ENCODE measurements at places on chromosomes 4 and X.

DNA sequence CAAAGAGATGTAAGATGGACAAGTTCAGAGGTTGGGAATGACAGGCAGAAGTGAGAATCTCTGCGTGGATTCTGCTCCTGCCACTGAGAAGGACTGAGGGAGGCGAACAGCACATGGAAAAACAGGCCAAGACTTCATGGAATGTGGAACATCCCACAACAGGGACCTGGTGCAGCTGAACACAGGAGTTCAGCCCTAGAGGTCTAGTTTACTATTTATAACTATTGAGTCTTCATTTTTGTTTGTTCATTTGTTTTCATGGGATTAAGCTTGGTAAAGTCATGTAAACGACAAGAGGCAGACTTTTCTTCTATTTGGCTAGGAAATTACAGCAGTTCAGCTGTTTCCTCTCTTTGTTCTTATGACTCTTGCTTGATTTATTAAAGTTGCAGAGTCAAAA is 234.5 kb downstream of the MAML3 start:
- DNase-seq = no peak

GRCh38 chrX:19440713-19441112 is 74.6 kb downstream of the MAP3K15 start:
- DNase-seq = no peak

GRCh38 chr4:155608225-155608885 is 58.3 kb upstream of the GUCY1A1 start:
- no peak for DNase-seq

DNA sequence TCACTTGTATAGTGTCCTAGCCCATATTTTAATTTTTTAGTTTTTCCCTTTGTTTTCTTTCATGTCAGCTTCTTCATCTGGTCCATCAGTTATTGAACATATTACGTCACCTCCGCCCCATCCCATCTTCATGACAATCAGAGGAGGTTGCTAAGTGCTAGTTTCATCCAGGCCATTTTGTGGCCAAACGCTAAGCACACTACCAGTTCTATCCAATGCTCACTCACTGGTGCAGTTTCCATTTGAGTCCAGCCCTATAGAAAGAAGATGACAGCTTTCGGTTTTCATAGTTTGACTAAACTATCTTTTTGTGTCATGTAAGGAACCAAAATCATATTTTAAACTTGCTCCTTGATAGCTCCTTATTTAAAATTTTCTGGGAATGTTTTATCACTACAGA is 304.2 kb downstream of the TENM3 start:
- no peak for DNase-seq

DNA sequence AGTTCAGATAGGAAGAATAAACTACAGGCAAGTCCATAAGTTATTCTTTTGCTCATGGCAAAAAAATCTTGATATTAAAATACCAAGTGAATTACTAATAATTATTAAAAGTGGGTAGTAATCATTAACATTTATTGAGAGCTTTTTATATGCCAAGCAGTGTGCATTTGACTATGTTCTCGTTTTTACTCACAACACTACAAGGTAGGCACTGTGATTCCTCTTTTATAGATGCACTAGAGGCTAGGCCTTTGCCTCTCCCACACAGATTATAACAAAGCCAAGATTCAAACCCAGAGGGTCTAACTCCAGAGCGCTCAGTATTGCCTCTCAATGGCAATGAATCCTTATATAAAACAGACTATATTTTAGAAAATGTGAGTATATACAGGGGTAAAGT is 254.2 kb downstream of the NAF1 start:
- no peak for DNase-seq

DNA sequence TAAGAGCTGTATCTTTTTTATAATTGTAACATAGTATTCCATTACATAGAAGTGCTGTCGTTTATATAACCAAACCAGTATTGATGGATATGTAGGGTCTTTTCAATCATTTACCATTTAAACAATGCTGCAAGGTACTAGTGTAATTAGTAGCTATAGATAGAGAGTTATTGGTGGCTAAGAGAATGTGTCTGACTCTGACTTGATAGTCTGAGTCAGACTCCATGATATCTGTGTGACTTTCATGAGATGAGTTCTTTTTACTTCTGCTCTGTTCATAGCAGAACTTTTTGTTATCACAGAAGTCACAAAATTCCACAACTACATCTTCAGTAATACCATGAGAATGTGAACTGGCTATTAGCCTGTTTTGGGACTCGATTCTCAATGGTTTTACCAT is 150.6 kb downstream of the FHIP1A start:
- no peak for DNase-seq

GRCh38 chr4:24179201-24179840 is 289.5 kb upstream of the PPARGC1A start:
- DNase-seq = no peak

GRCh38 chrX:41085878-41086626 is 807 bp downstream of the USP9X start:
- DNase-seq = peak; percentile 22

Measured in cerebellum (tissue), 4 donors.